GM03348 (cell line): ENCODE measurements at places on chromosomes 13 and 19.

DNA sequence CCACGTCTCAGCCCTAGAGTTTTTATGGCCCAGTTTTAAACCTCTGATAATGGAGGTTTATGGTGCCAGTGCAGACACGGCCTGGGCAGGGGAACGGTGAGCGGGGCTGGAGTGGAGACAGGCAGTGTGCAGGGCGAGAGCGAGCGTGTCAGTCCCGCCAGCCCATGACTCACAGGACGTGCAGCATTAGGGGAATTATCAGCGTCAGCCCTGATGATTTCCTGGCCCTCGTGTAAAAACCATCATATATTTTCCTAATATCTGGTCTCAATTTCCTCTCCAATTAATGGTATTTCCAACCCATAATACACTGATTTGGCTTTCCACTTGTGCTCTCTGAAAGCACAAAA is 104.6 kb upstream of the VSTM2B start:
- DNase-seq = no peak

DNA sequence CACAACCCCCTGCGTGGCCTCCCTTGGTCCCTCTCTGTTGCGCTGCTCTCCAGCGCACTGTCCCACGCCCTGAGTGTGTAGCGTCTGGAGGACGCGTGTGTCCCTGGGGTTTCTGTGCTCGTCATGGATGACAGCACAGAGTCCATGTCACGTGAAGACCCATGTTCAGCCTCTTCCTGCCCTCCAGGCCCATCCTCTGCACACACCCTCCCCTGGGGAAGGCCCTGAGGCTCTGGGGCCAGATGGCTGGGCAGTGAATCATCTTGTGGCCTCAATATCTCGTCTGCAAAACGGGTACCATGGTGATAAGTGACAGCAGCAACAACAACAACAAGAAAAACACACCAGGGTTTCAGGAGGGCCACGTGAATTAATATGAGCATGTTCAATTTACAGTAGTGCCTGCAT is 71.5 kb upstream of the ARHGEF7 start:
- peak; percentile 70 for DNase-seq

GRCh38 chr13:106561551-106562170 is 6.3 kb downstream of the ARGLU1 start:
- DNase-seq = no peak

- DNase-seq = no peak
These were observed 3.7 kb downstream of the PTOV1 start for GRCh38 chr19:49854378-49855263.

- no peak for DNase-seq
These were observed at the start of gene HSH2D for GRCh38 chr19:16143399-16144215. Gene HSH2D (plus strand): TSS chr19:16143685. CDS start chr19:16148751, 5,066 bp downstream.

- DNase-seq = no peak
These were observed 714 bp downstream of the HSH2D start for GRCh38 chr19:16144216-16144581.

- no peak for DNase-seq
These were observed 10.2 kb downstream of the TNFAIP8L1 start for GRCh38 chr19:4649392-4650047.

DNA sequence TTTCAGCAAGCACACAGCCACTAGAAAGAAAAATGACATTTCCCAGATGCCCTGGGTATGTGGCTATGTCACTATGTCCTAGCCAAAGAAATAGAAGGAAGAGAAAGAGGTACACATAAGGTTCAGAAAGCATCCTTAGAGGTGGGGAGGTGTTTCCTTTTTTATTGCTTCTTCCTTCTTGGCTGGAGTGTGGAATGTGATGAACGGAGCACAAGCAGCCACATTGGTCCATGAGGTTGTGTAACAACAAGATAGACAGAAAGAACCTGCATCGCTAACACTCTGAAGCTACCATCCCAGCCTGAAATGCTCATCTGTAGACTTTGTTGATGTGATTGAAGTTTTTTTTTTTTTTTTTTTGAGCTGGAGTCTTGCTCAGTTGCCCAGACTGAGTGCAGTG is 6.7 kb downstream of the SLC25A23 start:
- no peak for DNase-seq

DNA sequence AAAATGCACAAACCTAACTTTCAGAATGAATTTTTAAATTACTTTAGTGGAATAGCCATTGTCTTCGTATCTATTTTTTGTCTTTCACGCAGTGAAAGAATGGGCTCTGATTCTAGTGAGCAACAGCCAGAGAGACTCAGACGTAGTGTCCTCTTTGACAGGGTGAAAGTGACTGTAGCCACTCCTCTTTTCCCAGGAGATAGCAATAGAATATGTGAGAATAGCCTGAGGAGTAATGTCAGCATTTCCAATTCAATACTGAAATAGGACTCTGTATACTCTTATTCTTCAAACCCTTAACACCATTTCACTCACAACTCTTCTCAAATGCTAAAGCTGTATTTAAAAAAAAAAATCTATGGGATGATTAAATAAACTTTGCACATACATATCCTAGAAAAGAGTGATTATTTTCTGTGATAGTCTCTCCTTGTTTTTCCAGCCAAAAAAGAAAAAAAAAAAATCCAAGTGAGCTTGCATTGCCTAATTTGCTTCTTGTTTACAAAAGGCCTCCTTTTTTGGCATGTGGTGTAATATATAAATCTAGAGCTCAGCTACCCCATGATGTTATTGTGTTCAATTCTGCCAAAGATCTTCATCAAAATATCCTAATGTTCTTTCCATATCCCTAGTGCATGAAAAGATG is 626.1 kb upstream of the SLITRK6 start:
- no peak for DNase-seq

- peak; percentile 78 for DNase-seq
These were observed 221.8 kb downstream of the OLFM4 start for GRCh38 chr13:53250272-53250875.

- no peak for DNase-seq
These were observed 143.1 kb downstream of the ZNF737 start for GRCh38 chr19:20422216-20423205.

DNA sequence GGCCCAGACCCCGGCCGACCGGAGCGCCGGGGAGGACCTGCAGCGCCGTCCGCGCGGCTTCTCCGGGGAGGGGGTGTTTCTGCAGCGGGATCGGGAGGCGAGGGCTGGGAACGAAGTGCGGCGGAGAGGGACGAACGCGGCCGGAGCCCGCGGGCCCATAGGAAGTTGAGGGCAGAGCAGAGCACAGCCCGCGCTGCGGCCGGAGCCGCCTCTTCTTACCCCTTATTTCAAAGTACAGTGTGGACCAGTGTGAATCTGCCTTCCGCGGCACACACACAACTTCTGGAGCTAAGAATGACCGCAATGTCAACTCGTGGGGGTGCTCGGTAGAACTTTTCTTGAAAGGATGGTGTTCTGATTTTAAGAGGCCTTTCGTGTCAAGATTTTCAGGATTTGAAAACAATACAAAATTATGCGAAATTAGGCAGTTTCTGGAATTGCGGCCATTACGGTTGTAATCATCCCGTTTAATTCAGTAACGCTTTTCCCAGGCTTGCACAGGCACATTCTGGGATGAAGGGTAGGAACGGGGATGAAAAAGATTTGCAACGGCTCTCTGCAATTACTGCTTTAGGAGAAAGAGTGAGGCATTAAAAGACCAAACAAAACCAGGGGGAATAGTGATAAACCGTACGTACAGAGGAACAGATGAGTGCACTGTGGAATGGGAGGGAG is 821 bp downstream of the TDRD3 start:
- peak; percentile 24 for DNase-seq

GRCh38 chr19:48351341-48351752 is 12.4 kb downstream of the TMEM143 start:
- peak; percentile 74 for DNase-seq

- DNase-seq = peak; percentile 40
These were observed 204.9 kb upstream of the KL start for GRCh38 chr13:32811297-32811800.

DNA sequence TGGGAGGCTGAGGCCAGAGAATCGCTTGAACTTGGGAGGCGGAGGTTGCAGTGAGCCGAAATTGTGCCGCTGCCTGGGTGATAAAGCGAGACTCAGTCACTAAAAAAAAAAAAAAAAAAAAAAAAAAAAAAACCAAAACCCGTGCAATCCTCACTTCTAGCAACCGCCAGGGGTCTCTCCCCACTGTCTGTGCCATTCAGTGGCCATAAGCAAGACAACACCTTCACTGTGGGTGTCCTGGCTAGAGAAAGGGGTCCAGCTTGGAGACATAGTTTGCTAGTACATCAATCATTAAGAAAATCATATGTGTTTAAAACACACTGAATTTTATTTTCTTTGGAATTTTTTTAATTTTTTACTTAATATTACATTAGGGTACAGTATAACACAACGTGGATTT is 68.2 kb downstream of the RASL11A start:
- DNase-seq = no peak

- DNase-seq = no peak
These were observed 7.8 kb downstream of the EBPL start for GRCh38 chr13:49683489-49683888.

GRCh38 chr13:40488869-40489391 is 177.5 kb downstream of the FOXO1 start:
- DNase-seq = no peak

DNA sequence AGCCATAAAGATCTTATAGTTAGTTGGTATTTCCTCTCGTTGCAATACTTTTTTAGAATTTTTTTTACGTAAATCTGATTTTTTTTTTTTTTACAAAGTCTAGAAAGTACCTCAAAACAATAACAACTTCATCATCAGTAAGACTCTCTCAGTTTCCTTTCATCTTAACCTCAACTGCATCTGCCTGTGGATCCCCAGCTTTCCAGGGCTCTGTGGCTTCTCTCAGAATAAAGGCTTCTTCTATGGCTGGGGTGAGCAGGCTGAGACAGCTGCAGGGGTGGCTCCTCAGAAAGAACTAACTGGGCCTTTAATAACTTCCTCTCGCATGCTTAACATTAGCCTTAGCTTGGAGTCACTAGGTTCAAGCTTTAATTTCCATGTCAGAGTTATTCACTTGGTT is 4.2 kb downstream of the ZNF506 start:
- no peak for DNase-seq

DNA sequence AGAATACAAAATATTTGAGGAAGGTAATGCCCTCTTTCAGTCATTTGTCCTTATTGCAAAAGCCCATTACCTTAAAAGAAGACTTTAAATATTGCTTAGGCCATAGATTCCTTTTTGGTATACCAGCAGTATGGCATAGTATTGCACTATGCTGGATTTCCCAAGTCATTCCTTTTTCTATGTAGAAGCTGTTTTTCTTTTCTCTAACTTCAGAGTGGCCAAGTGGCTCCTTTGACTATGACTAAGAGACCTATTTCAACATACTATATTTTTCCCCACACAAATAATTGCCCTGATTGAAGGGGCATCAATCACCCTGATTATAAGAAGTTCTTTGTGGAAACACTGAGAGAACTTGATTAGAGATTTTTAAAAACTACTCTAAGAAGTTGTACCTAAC is 68.6 kb downstream of the UFM1 start:
- DNase-seq = peak; percentile 7

DNA sequence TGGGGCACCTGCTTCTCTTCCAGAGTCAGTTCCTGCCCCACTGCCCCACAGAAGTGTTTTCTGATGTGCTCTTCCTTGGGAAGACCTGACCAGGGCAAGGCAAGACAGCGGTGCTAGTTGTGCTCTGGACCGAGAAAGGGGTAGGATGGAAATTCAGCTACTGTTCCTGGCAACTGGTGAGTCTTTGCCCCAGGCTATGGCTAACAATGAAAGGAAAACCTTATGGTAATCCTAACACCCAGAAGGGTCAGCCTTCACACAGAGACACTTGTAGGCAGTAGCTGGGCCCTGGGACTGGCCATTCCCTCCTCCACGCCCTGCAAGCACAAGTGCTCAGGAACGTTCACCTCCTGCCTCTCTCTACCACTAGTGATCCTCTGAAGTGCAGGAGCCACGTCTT is 9.6 kb upstream of the CYSLTR2 start:
- no peak for DNase-seq

- no peak for DNase-seq
These were observed 56.0 kb upstream of the RGCC start for GRCh38 chr13:41401366-41401765.

- DNase-seq = no peak
These were observed 2.5 kb downstream of the LYL1 start for GRCh38 chr19:13100031-13100588.

DNA sequence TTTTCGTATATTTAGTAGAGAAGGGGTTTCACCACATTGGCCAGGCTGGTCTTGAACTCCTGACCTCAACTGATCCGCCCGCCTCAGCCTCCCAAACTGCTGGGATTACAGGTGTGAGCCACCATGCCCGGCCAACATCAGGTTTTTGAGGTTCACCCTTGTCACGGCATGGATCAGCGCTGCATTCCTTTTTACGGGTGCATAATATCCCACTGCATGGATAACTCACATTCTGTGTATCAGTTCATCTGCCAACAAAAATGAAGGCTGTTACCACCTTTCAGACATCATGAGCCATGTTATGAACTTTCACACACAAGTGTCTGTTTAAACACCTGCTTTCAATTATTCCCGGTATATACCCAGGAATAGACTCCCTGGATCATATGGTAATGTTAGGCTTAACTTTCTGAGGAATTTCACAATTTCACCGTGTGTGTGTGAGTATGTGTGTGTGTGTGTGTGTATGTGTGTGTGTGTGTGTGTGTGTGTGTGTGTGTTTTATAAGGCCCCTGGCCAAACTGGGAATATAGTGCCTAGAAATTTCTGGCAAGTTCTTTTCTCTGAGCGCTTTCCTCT is 52.2 kb downstream of the AP1M1 start:
- DNase-seq = peak; percentile 36

DNA sequence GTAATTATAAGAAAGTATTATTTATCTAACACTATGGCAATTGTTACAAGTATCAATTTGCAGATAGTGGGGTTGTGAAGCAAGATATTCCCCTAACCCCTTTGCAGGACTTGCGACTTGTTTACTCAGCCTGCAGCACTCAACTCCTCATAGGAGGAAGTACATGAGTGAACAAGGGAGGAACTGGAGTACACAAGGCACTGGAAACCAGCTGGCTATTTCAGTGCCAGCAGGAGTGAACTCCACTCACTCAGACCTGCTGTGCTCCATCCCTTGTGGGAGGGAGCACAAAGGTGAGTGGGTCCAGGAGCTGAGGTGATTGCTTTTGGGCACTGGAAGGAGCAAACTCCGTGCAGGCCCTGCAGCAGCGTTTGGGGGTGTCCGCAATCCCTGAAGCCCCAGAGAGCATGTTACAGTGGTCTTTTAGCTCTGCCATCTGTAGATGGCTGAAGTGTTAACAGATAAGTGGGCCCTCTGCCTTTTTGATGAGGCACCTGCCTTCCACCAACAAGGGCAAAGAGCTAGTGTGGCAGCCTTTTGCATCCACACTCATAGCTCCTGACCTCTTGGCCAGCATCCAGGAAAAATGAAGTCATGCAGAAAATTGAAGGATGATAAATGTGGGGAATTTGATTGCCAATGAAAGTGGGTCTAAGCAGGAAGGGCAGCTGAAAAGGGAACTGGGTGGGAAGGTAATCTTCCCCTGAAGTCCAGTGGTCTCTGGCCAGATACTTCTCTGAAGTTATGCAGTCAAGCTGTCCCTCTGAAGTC is 802.2 kb upstream of the MIR17HG start:
- no peak for DNase-seq

- no peak for DNase-seq
These were observed 28.0 kb downstream of the GGACT start for GRCh38 chr13:100560498-100561157.

DNA sequence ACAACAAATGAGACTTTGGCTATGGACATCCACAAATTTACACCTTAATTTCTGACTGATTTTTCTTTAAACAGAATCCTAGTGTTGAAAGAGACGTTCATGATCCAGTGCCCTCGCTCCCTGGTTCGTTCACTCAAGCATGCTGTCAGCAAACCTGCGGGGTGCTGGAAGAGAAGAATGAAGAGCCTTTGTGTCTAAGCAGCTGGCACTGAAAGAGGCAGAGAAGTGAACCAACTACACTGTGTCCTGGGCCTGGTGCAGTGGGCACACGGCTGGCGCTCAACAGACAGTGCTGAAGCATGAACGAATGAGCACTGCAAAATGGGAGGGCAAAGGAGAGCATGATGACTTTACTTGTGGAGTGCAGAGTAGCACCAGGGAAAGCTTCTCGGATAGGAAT is 46.8 kb downstream of the MIPEP start:
- no peak for DNase-seq
